T47D (cell line): ENCODE measurements at places on chromosomes 7 and 10.

DNA sequence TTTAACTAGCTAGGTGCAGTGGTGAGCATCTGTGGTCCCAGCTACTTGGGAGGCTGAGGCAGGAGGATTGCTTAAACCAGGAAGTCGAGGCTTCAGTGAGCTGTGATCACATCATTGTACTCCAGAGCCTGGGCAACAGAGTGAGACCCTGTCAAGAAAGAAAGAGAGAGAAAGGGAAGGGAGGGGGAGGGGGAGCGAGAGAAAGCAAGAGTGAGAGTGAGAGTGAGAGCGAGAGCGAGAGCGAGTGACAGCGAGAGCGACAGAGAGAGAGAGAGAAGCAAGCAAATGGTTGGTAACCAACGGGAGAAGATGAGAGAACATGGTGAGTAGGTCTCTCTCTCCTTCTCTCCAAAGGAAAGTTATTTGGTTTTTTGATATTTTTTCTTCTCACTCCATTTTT lies 69.8 kb upstream of the DGKI start:
- no peak for DNase-seq

- peak; percentile 40 for DNase-seq
Measured at GRCh38 chr7:91288208-91288824, 24.1 kb downstream of the FZD1 start.

GRCh38 chr7:140334341-140335057 lies 63.8 kb downstream of the SLC37A3 start:
- DNase-seq, result no peak

GRCh38 chr10:60549686-60550085 lies 160.0 kb upstream of the ANK3 start:
- peak; percentile 10 for DNase-seq

DNA sequence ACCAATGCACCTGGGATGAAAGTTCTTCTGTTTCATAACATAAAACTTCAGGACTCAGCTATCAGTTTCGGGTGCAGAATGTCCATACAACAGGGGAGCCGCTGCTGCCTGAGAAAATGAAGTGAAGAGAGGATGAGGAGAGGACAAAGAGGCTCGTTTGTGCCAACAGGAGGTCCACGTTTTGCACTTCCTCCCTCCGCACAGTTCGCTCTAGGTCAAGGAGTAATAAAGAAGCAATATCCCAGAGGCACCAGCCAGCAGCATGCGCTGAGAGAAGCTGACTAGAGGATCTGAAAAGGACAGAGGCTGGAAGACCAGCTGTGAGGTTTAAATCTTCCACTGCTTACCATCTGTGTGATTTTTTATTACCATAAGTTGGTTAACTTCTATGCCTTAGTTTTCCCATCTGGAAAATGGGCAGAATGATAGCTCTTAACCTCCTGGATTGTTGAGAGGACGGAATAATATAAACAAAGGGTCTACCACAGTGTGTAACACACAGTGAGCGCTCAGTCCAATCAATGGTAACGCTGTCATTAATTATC lies 709 bp downstream of the GPAM start:
- no peak for DNase-seq

- DNase-seq, result no peak
Measured at GRCh38 chr7:92614660-92615174, 24.5 kb upstream of the FAM133B start.

DNA sequence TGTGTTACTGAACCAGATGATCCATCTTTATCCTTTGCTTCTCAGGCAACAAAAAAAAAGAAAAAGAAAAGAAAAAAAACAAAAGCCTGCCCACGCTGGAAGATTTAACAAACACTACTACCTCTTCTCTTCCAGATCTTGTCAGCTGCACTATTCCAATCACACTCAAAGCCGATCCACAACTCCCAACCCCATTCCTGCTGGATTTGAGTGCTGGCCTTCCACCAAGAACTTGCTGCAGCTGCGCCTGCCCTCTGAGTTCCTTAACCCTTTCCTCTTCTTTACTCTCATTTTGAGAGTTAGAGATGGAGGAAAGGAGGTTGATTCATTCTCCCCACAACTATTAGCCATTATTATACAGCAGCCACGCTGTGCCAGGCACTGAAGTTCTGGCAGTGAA lies 16.0 kb upstream of the ITGA8 start:
- no peak for DNase-seq

DNA sequence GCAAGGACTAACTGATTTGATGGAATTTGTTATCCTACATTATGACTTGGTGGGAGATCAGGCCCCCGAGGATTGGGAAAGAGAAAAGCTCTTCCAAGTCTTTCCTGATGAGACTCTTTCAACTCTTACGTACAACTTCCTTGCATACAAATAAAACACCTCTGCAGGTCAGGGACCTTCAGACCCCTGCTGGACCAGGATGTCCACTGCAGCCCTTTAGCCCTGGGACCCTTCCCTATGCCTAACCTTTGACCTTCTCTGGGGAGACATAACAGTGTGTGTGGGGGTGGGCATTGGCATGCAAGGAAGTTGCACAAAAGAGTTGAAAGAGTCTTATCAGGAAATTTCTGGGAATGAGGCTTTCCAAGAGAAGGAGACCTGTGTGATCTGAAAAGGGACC lies 859.4 kb downstream of the TYW1 start:
- DNase-seq, result no peak

- DNase-seq, result no peak
Measured at GRCh38 chr7:47627580-47628283, 45.8 kb upstream of the TNS3 start.

DNA sequence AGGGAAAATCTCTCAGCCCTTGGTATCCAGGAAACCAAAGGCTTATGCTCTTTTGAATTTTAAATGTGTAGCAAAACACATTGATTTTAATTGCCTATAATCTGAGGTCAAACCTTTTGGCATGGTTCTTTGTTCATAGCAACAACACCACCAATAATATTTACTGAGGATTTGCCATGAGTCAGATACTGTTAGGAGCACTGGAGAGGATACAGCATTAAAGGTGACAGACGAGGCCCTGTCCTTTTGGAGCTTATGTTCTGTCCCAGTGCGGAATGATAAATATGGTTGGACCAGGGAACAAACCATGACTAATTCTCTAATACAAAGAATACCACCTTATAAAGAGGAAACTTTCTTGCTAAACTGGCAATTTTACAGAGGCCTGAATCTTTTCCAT lies 176.6 kb downstream of the CTNNA3 start:
- no peak for DNase-seq

- no peak for DNase-seq
Measured at GRCh38 chr10:4033341-4033896, 248.4 kb upstream of the KLF6 start.

DNA sequence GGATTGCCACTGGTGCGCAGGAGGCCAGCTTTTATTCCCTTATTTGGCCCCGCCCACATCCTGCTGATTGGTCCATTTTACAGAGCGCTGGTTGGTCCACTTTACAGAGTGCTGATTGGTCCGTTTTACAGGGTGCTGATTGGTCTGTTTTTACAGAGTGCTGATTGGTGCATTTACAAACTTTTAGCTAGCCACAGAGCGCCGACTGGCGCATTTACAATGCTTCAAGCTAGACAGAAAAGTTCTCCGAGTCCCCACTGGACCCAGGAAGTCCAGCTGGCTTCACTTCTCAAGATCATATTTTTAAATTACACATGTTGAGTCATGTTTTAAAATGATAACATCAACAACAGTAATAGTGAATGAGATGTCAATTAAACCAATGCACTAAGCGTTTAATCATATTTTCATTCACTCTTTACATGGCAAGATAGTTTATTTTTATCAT lies 128.3 kb downstream of the CUBN start:
- no peak for DNase-seq

- no peak for DNase-seq
Measured at GRCh38 chr10:33291053-33291592, 43.3 kb downstream of the NRP1 start.

- DNase-seq, result no peak
Measured at GRCh38 chr7:37853468-37853867, 5.1 kb downstream of the NME8 start.

DNA sequence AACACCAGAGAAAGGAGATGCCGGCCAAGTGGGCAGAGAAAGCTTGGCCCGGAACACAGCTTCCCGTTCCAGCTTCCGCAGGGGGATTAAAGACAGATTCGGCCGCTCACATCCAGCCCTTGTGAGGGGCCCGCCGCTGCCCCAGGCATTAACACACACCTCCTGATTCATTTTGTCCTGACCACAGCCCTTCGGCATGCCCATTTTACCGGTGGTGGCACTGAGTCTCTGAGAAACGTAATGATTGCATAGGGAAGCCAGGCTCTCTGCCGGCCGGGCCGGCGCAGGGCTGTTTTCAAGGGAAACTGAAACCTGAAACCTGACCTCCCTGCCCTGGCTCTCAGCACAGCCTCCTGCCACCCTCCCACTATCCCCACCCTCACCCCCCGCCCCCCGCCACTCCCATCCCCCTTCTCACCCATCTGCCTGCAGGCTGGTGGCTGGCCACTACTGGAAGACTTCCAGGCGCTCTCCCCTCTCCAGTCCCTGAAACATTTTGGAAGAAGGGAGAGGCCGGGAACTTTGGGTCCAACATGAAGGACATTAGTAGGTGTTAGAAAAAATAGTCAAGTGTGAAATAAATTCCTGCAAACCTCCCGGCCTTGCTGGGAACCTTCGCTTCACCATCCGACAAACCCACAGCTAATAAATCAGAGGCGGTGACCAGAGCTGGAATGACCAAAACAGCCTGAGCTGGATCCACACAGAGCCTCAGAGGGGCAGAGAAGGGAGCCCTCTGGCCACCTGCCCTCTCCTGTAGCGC lies 83.5 kb upstream of the CUX1 start:
- DNase-seq, result no peak

DNA sequence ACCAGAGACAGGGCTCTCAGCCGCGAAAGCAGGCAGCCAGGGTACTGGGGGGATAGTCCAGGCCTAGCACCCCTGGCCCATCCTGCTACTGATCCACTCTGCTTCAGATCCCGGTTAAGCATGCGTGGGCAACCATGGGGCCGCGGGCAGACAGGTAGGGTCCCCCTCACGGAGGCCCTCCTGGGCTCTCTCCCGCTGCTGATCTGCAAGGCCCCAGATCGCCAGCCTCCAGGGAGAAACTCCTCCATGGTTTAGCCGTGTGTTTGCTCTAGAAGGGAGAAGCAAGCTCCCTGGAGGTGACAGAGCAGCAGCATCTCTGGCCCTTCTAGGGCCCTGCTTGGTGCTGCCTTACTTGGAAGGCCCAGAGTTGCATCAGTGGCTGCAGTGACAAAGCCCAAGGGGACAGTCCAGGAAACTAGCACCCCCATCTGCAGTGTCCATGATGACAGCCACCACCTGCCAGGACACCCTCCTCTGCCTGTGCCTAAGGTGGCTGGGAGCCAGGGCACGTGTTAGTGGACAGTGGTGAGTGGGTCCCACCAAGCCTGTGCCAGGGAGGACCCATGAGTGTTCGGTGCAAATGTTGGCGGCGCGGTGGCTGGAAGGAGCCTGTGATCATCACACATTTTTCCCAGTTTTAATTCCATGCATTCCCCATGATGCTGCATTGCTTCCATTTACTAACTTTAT lies 29.2 kb downstream of the CALML5 start:
- DNase-seq, result no peak

- DNase-seq, result no peak
Measured at GRCh38 chr7:112007185-112007584, 199.0 kb downstream of the DOCK4 start.

- DNase-seq, result no peak
Measured at GRCh38 chr7:8669501-8669851, 236.1 kb downstream of the NXPH1 start.

DNA sequence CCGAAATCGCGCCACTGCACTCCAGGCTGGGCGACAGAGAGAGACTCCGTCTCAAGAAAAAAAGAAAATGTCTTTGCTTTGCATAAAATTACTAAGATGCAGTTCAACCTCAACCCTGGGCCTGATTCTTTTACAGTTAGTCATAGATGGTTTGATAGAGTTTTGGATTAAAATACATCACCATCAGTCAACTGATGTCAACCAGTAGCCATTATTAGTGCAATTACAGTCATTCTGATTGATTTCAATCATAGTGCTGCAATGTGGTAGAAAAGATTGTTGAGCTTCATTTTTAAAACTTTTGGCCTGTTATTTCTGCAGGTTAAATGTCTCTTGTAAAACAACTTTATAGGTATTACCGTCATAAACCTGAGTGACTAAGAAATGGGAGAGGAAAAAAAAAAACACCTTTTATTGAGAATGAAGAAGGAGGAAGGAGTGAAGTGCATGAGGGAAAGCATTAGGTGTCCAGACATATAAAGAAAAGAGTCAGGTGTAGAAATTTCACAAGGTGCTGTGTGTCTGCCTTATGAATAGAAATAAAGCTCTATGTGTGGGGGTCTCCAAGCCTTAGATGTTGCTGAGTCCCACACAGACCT lies 150.6 kb downstream of the TRIL start:
- DNase-seq, result no peak

- DNase-seq, result no peak
Measured at GRCh38 chr10:17059197-17059688, 70.4 kb downstream of the CUBN start.

GRCh38 chr10:52436664-52437063 lies 122.6 kb downstream of the DKK1 start:
- DNase-seq, result no peak
